GM03348 (cell line): ENCODE measurements at places on chromosomes 6 and 20.

GRCh38 chr6:33925210-33925609 lies 121.4 kb upstream of the MLN start:
- no peak for DNase-seq

DNA sequence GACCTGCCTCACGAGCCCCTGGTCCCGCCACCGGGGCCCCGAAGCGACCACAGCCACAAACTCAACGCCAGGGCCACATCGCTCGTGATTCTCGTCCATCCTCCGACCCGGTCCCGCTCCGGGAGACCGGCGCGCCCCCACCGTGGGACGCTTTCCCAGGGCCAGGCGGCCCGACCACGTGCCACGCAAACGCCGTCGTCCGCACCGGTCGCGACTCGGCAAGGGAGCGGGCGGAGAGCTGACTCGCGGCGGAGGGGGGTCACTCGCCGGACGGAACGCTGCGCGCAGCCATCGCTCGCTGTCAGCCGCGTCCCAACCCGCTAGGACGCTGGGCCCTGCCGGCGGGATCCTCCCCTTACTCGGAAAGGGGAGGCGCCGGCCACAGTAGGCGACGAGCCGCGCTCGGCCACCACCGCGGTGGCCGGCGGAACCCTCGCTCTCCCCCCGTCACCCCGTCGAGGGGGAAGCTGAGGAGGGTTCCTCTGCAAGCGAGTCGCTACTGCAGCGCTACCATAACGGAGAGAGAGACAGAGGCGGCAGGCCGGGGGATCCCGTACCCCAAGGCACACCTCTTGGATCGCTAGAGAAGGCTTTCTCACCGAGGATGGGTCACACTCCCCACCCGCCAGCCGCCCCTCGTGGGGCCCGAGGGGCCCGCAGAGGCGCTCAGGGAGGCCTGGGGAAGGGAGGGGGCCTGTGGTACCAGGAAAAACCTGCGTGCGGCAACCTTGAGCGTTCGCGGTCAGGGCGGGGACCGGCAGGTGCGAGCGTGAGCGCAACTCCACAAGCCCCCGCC lies 511.8 kb upstream of the ZNF337 start:
- DNase-seq: peak; percentile 52

- peak; percentile 35 for DNase-seq
Observed at GRCh38 chr20:7841291-7841970, 98.8 kb downstream of the HAO1 start.

GRCh38 chr6:159100395-159101182 lies 55.8 kb upstream of the TAGAP start:
- DNase-seq: no peak

DNA sequence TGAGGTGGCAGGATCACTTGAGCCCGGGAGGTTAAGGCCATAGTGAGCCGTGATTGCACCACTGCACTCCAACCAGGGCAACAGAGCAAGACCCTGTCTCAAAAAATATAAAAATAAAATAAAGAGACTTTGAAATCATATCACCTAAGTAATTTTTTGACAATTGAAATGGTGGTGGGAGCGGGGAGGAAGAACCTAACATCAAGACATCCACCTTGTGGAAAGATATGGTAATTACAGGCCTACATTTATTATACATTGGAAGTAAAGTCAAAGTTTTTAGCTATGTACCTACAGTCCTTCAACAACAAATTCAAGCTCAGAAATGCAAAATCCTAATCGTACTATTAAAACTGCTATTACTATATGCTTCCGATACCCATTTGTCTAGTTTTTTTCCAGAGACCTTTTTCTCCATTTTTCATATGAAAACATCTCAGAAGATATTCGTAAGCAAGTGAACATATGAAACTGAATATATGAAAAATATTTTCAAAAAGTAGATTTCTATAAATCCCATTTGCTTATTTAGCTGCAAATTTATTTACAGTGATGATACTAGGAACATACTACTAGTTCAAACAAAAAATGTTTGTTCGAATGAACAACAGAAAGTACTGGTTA lies 83.3 kb downstream of the SYCP2 start:
- DNase-seq: peak; percentile 58

GRCh38 chr6:46035242-46035641 lies 19.6 kb upstream of the CLIC5 start:
- no peak for DNase-seq

GRCh38 chr20:3815703-3816315 lies 4.5 kb upstream of the AP5S1 start:
- DNase-seq: no peak

DNA sequence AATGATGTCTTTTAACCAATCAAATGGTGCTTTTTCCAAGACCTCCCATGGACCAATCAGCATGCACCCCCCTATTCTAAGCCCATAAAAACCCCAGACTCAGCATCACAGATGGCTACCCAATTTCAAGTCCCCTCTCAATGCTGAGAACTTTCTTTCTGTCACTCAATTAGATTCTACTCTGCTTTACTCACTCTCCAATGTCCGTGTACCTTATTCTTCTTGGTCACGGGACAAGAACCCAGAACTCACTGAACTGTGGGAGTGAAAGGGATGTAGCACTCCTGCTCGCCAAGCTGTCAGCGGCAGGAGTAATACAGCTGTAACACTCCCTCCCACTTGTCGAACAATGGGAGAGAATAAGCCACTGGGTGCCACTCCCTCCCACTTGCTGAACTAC lies 20.8 kb upstream of the MAP7 start:
- no peak for DNase-seq

DNA sequence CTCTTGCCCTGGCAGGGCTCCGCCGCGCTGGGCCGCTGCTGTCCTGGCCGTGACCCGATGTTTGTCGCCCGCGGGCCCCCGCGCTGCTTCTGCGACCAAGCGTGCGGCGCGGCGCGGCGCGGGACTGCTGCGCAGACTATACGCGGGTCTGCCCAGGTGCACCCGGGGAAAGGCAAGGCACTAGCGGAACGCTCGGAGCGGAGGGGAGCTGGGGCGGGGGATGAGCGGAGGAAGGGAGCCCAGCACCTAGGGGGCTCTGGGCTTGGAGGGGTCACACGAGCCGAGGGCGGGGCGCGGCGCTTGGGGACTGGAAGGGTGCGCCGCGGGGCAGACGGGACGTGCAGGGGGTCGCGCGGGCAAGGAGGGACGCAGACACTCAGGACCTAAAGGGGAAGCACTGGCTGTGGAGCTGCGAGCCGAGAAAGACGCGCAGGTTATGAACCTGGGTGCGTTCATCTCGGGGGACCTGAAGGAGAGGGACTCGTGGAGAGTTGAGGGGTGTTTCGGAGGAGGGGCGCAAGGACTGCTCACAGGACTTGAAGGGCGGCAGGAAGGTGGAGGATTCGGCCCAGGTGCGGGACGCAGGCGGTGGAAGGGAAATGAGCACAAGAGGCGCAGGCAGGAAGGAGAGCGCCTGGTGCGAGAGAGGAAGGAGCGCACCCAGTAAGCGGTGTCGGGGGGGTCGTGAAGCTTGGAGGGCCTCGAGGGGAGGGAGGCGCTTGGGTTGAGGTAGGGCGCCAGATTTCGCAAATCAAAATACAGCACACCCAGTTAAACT lies 40.8 kb upstream of the ZNFX1 start:
- peak; percentile 19 for DNase-seq

GRCh38 chr6:129069006-129069405 lies 186.1 kb downstream of the LAMA2 start:
- DNase-seq: no peak

DNA sequence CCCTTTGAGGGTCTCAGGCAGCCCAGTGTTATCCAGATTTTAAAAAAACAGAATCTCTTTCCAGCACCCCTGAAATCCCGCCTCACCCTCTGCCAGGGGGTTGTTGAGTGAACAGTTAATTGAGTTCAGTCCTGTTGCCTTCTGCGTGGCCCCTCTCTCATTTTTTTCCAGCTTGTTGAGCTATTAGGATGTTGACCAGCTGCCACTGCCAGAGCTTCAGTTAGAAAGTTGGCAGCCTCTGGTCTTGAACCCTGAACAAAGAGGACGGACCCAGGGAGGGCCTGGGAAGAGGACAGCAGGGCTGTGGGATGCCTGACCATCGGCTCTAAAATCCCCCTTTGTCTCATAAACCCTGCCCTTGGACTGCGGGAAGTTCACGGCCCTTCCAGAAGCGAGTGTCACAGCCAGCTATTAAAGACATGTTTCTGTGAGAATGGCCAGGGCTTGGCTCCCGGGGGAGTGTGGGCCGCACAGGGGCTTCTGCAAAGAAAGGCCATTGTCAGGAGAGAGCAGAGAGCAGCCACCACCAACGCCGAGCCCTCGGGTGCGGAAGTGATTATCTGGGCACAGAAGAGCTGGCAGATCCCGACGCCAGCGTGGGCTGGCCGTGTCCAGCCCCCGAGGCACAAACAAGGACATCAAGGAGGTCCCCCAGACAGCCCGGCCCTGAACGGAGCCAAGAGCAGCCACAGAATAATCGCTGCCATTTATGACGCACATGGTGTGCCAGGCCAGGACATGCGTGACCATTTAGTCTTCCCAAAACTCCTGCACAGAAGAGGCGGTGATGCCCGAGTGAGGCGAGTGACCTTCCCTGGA lies 189.0 kb downstream of the ANKRD60 start:
- DNase-seq: no peak

DNA sequence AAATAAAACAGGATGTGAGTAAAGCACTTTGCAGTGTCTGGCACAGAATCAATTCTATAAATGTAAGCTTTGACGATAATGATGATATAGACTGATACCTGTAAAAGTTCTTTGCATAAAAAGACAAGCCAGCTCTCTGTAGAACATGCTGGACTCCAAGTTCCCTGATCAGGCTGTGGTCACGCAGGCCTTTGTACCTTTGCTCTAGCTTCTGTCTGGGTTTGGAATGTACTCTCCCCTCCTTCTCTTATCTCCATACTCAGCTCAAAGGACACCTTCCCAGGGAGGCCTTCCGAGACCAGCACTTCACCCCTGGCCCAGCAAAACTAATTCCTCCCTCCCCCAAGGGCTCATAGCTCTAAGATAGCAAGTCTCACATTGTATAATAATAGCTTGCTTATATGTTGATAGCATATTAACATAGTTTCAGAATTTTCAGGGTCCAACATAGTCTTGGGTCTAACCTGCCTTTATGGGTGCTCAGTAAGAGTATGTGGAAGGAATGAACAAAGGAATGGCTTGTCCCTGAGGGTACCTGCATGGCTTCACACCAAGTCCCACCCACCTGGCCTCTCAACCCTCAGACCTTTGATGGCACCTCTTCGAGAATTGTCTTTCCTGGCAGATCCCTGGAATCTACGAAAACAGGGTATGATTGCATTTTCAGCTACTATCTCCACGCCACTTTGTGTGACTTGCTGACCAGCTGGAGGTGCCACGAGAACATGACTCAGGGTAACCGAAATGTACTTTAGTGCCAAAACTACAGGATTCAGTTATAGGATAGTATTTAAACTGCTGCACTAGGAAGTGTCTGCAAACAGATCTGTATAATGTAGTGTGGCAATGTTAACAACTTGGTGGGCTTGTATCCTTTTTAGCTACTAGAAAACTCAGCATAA lies 41.7 kb upstream of the PIM1 start:
- DNase-seq: peak; percentile 50

DNA sequence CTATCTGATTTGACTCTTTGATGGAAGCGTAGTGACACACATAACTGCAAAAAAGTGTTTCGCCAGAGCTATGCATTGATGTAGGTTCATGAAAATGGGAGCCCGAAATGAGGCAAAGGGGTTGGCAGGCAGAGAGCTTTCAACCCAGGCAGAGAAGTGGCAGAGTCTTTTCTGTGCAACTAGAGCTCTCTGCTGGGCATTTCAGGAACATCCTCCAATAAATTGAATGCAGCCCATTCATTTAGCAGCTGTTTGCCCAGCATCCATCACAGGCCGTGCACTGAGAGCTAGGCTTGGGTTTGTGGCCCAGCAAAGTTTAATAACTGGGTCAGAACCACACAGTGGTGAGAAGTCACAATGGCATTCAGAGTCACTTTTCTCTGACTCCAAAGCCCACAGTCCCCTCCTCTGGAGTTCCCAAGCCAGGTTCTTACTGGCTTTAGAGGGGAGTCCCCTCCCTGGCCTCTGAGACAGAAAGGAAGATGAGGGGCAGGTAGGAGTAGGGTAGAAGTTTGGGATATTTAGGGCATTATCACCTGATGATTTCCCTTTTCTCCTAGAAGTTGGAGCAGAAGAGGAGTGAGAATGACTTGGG lies 31.8 kb upstream of the ELMO2 start:
- peak; percentile 70 for DNase-seq

GRCh38 chr6:25992413-25993340 lies 30.1 kb downstream of the TRIM38 start:
- peak; percentile 97 for DNase-seq

- DNase-seq: peak; percentile 13
Observed at GRCh38 chr6:126664271-126664670, 324.4 kb downstream of the CENPW start.

DNA sequence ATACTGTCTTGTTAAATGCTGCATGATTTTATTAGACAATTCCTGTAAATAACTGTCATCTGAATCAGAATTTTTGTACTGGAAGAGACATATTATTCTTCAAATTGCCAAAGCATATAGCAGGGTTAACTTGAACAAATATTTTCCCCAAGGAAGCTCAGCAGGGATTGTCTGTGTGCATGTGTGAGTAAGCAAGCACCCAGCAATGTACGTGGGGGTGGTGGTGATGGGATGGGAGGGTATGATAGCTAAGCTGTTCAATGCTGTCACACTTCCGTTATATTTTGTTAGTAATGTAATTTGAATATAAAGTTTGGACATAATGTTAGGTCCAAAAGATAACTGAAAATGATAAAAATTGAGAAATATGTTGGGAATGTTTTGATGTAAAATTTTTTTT lies 118.1 kb downstream of the MYB start:
- peak; percentile 26 for DNase-seq
